A549 (cell line): ENCODE measurements at places on chromosomes 2 and 18.

GRCh38 chr18:77249569-77250500 is at the start of gene GALR1:
GALR1 (plus strand) TSS chr18:77249848; CDS start chr18:77250549, 701 bp downstream.
- no peak for DNase-seq

- DNase-seq, result no peak
Observed at GRCh38 chr18:63975628-63976027, 5.7 kb downstream of the SERPINB8 start.

DNA sequence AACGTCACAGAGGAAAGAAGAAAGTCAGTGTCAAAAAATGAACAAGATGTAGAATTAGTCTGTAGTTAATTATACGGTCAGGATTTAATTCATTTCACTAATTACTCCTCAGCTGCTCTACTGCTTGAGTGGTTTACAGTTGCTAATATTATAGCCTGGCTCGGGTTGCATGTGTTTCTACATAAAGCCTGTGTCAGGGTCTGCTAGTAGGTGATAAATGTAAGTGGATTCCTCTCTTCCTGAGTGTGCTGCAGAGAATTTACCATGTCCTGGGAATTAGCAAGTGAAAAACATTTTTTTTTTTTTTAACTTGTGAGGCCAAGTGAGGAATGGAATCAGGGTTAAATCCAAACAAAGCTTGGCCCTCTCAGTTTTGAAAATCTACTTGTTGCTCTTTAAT is 622.6 kb downstream of the EPHA4 start:
- DNase-seq, result no peak

DNA sequence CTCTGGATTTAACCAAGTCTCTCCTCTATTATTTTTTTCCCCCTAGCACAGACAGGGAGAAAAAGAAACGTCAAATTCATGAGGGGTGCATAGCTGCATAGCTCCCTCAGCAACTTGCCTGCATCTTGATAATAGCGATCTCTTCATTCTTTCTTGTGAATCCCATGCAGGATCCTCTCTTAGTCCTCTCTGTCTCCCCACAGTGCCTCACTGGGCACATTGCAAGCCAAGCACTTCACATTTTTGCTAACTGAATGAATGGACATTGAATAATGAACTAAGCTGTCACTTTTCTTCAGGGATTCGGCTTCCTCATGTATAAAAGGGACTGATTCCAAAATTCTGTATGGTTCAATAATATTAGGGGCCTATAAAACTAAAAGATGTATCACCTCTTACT is 2.9 kb upstream of the EPB41L3 start:
- DNase-seq, result peak; percentile 17

- no peak for DNase-seq
Observed at GRCh38 chr2:47230418-47230817, 75.3 kb upstream of the STPG4 start.
